Central memory CD8-positive, alpha-beta T cell (primary cell): ENCODE measurements at places on chromosomes 16 and 17.

GRCh38 chr16:86877108-86877507 is 298.8 kb downstream of the FOXL1 start:
- DNase-seq = no peak

- no peak for DNase-seq
Observed at GRCh38 chr16:26840691-26841090, 226.0 kb upstream of the C16orf82 start.

- DNase-seq = no peak
Observed at GRCh38 chr16:71727551-71728324, 3.2 kb upstream of the PHLPP2 start.

DNA sequence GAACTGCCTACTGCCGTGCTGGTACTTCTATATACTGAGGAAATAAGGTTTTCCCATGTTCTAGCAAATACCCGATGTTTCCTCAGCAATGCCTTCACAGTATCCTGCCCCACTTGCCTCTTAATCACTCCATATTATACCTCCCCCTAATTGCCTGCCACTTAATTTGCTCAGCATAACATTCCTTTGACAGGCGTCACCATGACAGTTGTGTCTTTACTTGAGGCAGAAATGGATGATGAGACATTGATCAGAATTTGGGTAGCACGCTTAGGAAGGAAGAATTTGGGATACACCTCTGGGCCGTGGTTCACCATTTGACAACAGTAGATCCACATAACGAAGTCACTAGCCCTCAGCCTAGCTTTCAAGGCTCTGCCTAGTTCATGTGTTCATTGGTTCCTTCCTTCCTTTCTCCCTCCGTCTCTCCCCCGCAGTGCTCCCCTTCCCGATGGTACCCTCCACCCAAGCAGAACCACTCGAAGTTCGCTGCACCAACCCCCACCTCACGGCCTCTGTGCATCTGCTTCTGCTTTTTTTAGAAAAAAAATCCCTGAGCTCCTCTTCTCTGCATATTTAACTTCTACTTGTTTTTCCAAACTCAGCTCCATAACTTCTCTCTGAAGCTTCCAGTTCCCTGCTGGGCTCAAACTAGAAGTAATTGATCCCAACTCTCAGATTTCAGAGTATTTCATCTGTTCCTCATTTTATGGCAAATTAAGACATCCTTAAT is 19.4 kb downstream of the IQCK start:
- DNase-seq = no peak

GRCh38 chr16:12258861-12259645 is 282.5 kb downstream of the SNX29 start:
- DNase-seq = no peak
